ENCODE measurements at places on chromosomes 6 and 20.
A peak's percentile ranks its signal among the peaks of the same experiment; 100 is the strongest.

- DNase-seq = no peak
Observed at GRCh38 chr20:20333866-20334265, 34.0 kb upstream of the INSM1 start.

DNA sequence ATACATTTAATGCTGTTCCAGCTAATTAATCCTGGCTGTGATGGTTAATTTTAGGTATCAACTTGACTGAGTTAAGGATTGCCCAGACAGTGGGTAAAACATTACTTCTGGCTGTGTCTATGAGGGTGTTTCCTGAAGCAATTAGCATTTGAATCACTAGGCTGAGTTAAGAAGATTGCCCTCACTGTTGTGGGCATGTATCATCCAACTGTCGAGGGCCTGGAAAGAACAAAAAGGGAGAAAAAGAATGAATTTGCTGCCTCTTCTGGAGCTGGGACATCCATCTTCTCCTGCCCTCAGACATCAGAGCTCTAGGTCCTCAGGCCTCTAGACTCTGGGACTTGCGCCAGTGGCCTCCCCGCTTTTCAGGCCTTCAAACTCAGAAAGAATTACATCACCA is 34.3 kb downstream of the SDHAF4 start:
- DNase-seq = no peak

DNA sequence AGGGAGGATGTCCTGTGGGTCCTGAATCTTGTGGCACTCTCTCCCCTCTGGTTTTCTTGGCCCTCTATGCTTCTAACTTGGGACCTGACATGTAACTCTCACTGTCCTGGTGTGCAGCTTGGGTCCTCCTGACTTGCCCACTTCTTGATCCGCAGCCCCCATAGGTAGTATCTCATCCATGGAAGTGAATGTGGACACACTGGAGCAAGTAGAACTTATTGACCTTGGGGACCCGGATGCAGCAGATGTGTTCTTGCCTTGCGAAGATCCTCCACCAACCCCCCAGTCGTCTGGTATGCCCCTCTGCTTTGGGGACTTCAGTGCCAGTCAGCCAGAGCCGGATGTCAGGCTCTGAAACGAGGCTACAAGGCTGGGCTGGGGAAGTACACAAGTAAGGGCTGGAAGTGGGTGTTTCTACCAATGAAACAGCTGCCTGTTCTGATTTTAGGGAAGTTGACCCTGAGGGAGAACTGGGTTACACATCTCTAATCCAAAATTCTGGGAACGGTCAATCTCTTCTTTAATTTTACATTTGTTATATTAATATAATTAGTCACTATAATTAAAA is 641 bp downstream of the DBNDD2 start:
- no peak for DNase-seq

GRCh38 chr6:94600636-94601035 is 976.7 kb upstream of the MANEA start:
- DNase-seq = no peak

DNA sequence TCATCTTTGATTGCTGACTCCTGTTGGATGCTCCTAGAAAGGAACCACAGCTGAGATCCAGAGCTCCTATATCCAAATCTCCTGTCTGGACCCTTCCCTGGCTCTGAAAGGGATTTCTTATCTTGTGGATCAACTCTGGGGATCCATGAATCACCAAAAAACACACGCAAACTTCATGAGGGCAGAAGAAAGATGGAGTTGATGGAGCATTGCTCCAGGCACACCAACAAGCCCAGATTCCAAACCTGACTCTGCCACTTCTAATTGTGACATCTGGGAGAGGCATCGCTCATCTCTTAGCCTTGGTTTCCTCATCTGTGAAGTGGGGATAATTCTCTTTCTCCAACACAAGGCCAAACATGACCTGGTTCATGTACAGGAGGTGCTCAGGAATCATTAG is 6.7 kb downstream of the KCNS1 start:
- no peak for DNase-seq

GRCh38 chr6:51675922-51676275 is 411.5 kb downstream of the PKHD1 start:
- DNase-seq = peak; percentile 14

DNA sequence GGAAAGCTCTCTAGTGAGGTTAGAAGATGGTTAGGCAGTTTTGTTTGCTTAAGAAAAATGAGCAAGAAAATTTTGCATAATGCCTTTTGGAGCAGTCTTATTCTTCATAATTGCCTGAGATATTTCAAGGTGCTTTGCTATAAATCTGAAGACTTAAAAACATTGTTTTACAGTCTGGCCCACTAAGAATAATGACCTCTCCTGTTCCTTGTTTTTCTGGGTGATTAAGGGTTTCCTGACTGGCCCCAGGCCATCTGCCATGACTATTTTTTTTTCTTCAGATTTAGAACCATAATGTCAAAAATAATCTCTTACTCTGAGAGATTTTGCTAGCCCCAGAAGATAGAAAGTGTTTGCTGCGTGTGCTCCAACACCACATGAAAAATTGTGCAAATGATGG is 72.3 kb upstream of the CENPW start:
- no peak for DNase-seq

- peak; percentile 68 for DNase-seq
Observed at GRCh38 chr6:133973109-133973971, 20.3 kb downstream of the TBPL1 start.

- no peak for DNase-seq
Observed at GRCh38 chr6:137843211-137843610, 23.8 kb upstream of the TNFAIP3 start.

GRCh38 chr6:108175592-108176279 is 9.9 kb downstream of the NR2E1 start:
- no peak for DNase-seq

DNA sequence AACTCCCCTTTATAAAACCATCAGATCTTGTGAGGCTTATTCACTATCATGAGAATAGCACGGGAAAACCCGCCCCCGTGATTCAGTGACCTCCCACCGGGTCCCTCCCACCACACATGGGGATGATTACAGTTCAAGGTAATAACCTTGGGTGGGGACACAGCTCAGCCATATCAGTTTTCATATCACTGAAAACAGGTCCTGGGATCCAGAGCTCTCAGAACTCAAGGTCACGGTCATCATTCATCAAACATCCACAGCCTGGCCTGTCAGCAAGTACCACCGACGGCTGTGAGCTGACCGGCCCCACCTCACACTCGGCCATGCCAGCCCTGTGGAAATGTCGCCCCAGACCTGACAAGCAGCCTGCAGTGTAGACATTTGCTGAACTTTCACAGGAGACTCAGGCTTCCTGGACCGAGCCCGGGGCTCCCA is 14.1 kb upstream of the FRMD1 start:
- DNase-seq = no peak

DNA sequence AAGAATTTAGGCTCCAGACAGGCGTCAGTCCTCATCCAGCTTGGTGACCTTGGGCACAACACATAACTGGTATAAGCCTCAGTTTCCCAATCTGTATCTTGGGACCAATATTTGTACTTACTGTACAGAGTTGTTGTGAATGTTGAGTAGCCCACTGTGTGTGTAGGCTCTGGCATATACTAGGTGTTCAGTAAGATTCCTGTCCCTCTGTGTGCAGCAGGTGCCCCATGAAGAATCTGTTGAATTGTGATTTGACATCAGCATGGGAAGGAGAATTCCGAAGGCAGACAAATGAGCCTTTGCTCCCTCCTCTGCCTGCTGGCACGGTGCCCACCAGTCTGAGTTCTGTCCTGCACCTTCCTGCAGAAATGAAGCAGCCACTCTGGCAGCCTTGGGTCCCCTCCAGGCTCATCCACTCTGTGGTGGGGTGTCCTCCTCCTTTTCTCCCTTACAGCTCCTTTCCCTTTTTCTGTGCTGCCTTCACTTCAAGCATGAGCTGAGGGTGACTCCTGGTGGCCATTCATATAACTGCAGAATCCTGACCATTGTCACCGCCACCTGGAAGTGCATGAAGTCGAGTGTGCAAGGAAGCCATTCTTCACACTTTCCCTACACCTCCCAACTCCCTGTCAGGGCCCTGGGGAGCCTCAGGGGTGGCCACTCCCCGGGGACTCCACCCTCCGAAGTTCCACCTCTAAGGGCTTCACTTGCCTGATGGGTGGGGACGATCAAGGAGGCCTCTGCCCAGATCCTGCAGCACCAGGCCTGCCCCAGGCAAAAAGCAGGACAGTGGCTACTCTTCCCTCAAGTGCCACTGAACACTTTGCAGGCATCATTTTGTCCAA is 48.2 kb downstream of the MRPL14 start:
- DNase-seq = peak; percentile 92

GRCh38 chr20:3222635-3223600 is 13.6 kb downstream of the ITPA start:
- DNase-seq = peak; percentile 97

GRCh38 chr6:132675002-132675401 is 16.0 kb upstream of the TAAR1 start:
- DNase-seq = no peak

DNA sequence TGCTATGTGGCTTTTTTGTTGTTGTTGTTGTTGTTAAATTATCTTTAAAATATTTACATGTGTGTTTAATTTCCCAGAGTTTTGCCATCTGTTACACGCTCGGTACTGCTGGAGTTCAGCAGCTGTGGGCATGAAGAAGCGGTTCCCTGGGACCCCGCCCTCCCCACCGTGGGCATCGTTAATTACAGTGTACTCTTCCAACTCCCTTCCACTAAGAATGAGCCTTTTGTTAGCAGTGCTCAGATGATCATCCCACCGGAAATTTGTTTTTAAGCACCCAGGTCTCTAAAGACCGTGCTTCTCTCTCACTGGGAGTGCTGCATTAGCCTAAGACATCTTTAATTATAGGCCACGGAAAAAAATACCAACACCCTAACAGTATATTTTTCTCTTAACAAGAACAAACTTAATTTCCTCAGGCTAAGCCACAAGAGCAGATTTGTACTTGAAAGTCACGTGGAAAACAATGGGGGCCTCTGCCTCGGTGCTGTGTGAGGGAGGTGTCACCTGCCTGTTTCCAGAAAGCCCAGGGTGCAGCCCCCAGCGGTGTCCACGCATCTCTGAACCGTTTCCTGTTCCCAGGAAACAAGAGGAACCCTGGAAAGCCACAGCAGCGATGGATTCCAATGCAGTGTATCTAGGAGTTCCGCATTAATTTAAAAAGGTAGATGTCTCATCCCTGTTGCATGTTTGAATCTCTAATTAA is 113.3 kb upstream of the FRMD1 start:
- DNase-seq = no peak

DNA sequence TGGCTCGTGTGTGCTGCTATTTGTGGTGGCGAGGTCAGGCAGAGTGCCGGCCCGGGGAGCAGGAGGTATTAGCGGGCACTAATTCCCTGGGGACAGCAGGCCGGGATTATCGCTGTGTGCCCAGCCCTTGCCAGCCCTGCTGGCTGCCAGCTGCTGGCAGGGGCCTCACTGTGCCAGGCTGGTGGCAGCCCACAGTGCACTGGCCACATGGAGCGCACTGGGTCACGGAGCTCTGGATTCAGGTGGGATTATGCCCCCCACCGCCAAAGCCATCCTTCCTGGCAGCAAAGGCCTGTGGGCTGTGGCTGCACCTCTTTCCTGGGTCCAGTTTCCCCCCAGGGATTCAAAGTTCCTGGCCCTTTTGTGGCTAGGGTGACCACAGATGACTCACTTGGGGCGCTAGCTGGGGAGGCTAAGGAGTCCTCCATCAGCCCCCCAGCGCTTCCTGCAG is 59.7 kb downstream of the YTHDF1 start:
- no peak for DNase-seq

GRCh38 chr6:38603496-38603895 is 36.2 kb downstream of the BTBD9 start:
- DNase-seq = no peak

DNA sequence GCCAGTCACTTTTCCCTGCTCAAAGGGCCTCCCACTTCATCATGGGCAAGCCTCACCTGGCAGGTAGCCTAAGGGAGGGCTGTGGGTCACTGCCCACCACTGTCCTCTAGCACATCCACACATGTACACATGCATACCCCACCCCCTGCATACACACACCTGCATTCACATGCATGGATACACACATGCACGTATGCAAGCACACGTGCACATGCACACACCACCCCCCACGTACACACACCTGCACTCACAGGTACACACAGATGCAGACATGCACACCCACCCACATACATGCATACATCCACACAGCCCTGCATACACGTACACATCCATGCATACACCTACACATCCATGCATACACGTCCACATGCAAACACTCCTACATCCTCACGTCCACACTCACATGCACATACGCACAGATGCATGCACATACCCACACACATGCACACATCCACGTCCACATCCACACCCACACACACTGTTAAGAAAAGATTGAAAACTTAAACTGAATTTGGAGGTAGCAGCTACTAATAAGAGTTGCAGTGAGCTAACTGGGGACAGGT is 14.0 kb upstream of the EXOC2 start:
- DNase-seq = no peak

- DNase-seq = peak; percentile 21
Observed at GRCh38 chr6:83908813-83909212, 49.3 kb downstream of the CYB5R4 start.

DNA sequence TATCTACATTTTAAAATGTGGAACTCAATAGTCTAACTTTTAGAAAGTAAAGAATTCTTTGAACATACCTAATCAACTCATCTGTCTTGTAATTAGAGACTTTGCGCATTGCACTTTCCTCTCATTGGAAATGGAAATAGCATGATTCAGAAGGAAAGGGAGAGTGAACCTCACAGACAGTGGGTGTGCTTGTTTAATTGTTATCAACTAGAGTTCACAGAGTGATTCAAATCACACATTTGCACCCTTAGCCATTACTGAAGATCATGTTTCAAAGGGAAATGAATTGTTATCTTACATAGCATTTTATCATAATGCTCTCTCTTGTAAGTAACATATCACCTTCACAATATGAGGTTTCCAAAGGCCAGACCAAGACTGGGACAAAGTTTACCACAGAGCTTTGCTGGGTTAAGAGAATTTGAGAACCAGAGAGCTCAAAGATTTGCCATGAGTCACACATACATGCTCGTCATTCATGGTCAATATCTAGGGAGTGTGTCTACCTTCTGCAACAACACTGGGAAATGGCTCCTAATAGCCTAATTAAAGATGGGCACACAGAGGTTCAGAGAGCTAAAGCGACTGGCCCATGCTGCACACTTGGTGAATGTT is 21.5 kb downstream of the GSTA3 start:
- peak; percentile 49 for DNase-seq

DNA sequence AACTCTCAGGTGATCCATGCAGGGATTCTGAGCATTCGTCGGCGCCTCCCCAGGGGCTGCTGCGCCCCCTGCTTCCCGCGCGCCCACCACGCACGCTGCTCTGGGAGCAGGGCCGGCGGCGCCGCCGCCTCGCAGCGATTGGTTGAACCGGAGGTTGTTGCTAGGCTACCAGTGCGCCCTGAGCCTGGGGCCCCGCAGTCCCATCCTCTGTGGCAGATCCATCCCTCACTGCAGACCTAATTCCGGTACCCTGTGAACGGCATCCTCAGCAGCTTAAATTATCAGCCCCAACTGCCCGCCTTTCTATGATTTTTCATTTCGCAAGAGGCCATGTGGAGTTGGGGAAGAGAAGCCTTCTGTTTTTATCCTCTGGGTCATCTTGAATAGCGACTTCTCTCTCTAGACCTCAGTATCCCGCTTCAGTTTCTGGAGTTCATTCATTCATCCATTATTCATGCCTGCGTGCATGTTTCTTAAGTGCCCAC is 15.4 kb downstream of the PNPLA1 start:
- DNase-seq = no peak

- DNase-seq = no peak
Observed at GRCh38 chr6:157169656-157170055, 153.7 kb downstream of the TMEM242 start.

- DNase-seq = no peak
Observed at GRCh38 chr20:44081476-44081875, 105.5 kb downstream of the JPH2 start.
